GM23248 (cell line): ENCODE measurements at places on chromosomes 2 and 18. TPM values are rescaled to one million over a fixed set of nuclear protein-coding genes. Genes with fewer than 3 reads are reported as not detected.

Gene UGT1A10
- total RNA-seq, result not detected in 2 replicates

DNA sequence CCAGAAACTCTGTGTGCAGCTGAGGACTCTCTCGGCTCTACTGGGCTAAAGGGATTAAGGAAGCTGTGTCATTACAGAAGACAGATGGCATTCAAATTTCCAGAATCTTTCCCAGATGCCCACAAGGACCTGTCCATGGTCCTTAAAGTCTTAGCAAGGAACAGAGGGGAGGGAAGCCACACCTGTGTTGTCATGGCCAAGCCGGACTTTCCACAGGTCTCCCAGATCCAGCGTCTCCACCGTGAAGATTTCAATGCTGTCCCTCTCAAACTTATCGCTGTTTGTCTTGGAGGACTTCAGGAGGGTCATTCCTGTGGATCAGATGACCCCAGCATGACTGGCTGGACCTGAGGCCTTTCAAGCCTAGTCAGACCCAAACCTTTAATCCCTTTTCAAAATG, 114.5 kb downstream of the LOXHD1 start:
- DNase-seq, result peak; percentile 34

DNA sequence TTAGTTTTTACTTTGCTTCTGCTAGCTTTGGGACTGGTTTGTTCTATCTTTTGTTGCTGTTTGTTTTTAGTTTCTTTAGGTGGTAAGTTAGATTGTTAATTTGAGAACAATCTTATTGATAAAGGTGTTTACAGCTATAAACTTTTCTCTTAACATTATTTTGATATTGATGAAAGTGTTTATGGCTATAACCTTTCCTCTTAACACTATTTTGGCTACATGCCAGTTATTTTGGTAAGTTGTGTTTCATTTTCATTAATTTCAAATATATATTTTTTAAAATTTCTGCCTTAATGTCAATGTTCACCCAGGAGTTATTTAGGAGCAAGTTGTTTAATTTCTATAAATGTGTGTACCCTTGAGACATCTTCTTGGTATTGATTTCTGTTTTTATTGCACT, 229.6 kb upstream of the SYT4 start:
- no peak for DNase-seq

Gene DYSF
- 0.54 TPM in 1 of 2 replicates, not detected in the other for total RNA-seq

DNA sequence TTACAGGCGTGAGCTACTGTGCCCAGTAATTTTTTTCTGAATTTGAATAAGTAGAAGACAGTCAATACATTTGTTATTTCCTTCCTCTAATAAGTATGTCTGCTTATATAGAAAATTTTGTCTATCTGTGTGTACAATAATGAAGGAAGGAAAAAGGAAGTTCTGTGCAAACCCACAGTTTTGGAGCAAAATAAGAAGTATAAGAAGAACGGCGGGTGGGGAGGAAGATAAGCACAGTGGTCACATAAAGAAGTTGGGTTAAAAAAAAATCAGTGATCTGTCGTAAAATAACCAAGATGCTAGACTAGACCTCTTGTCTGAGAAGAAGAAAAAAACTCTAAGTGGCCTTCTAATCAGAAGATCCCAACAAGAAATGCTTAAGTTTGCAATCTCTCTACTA, 20.2 kb downstream of the MGAT4A start:
- DNase-seq, result no peak
